ENCODE measurements at places on chromosomes 7 and 10.
A peak's percentile ranks its signal among the peaks of the same experiment; 100 is the strongest.

GRCh38 chr10:102878629-102879028, 9.4 kb downstream of the AS3MT start:
- no peak for DNase-seq

GRCh38 chr7:155418304-155418703, 39.6 kb upstream of the EN2 start:
- DNase-seq: no peak

- DNase-seq: no peak
Observed at GRCh38 chr10:113711142-113711541, 31.4 kb downstream of the CASP7 start.

DNA sequence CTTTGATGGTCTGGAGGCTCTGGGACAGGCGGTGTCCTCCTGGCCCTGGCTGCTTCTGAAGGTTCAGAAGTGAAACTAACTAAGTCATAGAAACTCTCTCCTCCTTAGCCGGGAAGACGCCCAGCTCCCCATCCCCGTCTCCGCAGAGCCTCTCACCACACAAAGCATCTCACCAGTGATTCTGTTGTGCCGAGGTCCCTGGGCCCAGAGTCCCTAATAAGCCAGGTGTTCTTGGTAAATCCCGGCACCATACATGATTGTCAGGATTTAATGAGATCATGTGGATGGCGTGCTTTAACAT, 9.4 kb downstream of the HKDC1 start:
- no peak for DNase-seq

GRCh38 chr10:124367414-124367813, 51.3 kb downstream of the OAT start:
- DNase-seq: no peak

GRCh38 chr10:22648547-22648961, 65.8 kb downstream of the PIP4K2A start:
- DNase-seq: no peak

DNA sequence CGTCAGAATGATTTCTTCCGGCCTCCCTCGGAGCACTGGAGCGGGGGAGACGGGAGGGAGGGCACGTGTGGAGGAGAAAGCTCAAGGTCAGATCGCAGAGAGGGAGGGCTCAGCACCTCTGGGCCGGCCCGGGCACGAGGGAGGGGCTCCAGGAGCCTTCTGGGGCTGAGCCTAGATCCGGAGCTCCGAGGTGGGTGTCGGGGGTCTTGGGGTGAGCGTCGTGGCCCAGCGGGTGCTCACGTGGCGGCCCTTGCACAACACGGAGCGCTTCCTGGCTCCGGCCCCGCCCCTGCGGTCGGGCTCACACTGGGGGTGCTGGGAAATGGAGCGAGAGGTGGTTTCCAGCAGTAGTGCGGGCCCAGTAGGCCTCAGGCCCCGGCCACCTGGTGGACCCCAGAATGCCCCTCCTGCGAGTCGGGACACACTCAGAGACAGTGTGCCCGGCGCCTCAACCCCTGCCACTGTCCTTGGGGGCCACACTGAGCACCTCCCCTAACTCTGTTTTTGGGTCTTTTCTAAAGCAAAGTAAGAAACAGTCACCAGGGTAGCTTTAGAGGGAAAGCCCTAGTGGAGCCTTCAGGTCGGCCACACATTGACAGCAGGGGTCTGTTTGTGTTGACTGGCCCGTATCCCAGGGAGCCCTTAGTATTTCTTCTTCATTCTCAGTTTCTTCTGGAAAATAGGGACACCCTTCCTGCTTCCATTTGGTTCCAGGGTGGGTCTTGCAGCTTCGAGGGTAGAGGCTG, 798 bp downstream of the PPIF start:
- DNase-seq: no peak

DNA sequence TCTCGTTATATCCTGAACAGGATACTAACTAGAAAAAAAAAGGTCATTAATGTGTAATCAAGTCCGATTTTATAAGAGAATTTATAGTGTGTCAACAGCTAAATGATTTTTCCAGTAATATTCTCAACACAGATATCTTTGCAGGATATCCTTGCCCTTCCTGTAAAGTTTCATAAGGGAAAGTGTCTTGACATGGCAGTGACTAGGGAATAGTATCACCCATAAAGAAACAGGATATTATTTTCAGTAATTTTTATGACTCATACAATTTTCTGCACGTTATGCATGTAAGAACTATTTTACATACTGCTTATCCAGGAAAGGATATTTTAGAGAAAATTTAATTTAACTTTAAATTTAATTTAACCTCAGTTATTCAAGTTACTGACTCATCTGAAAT, 19.5 kb upstream of the PNLIP start:
- DNase-seq: no peak

DNA sequence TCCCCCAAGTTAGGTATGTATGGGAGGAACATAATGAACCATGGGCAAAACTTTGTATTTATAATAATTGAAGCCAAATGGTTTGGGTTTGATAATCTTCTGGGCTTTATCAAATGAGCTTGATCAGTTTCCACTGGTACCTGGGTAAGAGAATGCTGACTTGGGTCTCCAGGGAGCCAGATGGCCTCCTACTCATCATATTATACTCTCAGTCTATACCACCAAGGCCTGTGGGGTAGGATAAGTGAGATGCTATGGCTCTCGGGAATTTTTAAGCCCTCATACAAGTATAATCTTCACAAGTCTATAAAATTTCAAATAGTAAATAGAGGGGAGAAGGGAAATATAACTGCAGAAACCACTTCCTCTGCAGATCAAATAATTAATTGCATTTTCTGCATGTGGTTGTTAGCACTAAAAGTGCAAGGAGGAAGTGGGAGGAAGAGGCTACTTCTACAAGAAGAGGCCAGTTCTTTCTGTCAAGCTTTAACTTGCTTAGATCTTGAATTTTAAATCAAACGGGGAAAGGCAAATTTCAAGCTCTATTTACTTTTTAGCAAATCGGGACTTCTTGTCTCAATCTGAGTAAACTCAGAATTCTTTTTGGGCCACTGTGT, 349.0 kb downstream of the SORCS1 start:
- no peak for DNase-seq

- no peak for DNase-seq
Observed at GRCh38 chr10:122990278-122990677, 10.1 kb downstream of the PSTK start.

DNA sequence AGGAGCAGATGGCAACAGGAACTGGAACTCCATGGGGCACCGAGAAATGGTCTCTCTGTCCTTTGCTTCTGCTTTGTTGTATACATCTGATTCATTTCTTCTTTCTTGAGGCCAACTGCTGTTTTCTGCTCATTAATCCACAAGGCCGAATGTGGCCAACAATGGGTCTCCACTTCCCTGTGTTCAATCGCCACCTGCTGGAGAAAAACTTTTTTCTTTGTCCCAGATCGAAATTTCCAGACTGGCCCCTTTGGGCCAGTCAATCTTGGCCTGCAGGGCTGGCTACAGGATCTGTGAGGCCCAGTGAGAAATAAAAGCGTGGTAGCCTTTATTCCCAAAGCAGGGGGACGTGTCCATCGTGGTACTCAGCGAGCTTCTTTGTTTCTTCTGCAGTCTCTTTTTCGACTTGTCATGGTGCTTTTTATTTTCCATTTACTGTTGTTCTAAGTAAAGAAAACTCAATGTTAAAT, 58.8 kb downstream of the PARP12 start:
- DNase-seq: no peak

DNA sequence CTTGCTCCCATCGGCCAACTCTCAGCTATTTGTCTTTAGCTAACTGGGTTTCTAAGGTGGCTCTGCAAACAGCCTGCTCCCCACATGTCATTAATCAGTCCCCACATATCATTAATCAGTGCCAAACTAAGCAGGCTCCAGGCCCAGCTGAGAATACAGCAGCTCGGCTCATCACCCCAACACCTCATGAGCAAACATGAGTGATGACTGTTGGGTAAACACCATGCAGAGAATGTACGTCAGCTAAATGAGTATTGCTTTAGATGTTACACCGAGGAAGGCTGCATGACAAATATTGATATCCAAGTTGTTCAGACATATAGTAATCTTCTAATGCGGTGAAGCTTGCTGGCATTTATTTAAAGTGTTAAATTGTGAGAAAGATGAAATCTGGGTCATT, 187.5 kb upstream of the AOAH start:
- DNase-seq: no peak

- DNase-seq: no peak
Observed at GRCh38 chr7:514651-515598, 4.7 kb downstream of the PDGFA start.

DNA sequence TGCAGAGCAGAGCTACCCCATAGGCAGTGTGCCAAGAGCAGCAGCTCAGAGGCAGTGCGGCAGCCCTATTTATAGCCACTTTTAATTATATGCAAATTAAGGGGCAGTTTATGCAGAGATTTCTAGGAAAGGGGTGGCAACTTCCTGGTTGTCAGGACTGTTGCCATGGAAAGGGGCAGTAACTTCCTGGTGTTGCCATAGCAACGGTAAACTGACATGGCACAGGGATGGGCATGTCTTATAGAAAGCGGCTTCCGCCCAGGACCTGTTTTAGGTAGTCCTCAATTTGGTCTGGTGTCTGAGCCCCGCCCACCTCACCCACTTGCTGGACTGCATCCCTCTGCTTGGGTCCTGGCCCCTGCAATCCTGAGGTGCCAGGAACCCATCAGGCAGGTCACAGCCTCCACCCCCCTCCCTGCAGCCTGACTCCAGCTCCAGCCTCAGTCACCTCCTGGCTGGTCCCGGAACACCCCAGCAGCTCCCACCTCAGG, 115.8 kb downstream of the TMEM130 start:
- peak; percentile 29 for DNase-seq

DNA sequence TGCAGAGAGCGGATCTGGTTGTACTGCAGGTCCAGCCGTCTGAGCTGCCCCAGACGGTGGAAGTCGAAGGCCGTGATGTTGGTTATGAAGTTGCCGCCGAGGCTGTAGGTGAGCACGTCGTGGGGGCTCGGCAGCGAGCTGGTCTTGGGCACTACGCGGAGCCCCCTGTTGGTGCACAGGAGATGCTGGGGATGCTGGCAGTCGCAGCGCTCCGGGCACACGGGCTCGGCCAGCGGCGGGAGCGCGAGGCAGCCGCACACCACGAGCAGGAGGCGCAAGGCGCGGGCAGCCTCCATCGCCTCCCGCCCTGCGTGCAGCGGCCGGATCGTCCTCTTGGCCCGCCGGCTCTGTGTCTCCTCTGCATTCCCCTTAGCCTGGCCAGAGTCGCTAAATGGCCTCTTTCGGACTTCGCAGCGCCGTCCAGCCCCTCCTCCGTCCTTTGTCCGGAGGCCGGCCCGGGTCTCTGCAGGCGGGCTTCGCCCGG, 337 bp downstream of the TRIL start:
- no peak for DNase-seq

DNA sequence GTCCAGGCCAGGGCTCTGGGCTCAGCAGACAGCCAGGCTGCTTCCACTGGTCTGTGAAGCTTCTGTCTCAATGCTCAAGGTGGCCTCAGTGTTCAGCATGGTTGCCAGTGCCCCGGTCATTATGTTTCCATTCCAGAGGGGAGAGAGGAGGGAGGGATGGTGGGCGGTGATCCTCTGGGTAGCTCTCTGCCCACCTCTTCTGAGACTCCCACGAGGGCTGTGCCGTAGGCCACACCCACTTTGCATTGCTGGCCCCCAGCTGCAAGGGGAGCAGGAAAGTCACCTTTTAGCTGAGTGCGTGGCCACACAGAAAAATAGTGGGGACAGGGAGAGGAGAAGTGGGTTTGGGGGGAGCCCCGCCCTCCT, 42.5 kb downstream of the FOXK1 start:
- DNase-seq: no peak

DNA sequence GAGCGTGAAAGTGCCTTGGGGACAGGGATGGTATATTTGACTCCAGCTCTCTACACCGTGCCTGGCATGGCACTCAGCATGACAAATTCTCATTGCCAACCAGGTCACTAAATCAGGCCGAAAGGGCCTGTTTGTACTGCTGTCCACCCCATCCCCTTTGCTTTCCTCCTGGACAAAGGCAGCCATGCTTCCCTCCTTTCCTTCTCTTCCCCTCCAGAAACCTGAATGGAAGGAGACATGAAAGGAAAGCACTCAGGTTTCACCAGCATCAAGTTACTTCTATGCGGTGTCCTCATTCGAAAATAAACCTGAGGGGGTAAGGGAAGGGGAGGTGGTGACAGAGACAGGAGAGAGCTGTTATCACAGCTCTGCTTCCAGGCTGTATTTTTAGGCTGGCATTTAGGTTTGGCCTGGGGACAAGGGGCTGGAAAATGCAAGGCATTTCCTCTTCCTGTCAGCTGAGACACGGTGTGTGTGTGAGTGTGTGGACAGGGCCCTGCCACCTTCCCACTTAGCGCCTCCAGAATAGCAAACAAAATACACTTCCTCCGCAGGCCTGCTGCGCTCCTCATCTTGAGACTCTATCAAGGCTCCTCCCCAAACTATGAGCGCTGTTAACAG, 79.9 kb upstream of the COL13A1 start:
- DNase-seq: no peak

DNA sequence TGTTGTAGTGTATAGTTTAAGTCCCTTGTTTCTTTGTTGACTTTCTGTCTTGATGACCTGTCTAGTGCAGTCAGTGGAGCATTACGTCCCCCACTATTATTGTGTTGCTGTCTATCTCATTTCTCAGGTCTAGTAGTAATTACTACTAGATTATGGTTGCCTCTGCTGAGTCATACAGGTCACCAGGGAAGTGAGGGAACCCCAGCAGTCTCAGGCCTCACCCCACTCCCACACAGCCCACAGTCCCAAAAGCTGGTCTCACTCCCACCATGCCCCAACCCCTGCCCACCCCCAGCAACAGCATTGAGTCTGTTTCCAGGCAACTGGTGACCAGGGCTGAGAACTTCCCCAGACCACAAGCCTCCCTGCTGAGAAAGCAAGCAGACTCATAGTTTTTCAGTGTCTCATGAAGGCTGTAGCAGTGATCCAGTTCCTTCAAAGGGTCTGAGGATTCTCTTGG, 88.0 kb downstream of the PLXDC2 start:
- no peak for DNase-seq

- no peak for DNase-seq
Observed at GRCh38 chr10:44627591-44628354, 242.9 kb upstream of the CXCL12 start.

DNA sequence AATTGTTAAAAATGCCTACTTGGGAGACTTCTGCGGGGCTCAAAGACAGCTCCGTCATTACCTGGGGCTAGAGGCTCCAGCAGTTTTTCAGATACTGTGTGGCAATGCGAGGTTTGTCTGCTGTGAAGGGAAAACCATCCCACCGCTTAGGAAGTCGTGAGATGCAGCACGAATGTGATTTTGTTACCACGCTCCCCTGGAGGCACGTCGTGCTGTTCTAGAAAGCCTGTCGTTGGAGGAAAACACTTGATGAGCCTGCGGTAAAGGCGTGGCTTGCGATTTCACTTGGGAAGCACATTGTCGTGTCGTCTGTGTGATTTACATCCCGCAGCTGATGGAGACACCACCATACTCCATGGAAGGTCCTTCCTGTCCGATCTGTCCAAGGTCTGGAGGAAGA, 39.3 kb downstream of the CAMK1D start:
- DNase-seq: no peak

- DNase-seq: no peak
Observed at GRCh38 chr7:148665221-148665620, 33.5 kb upstream of the CUL1 start.

DNA sequence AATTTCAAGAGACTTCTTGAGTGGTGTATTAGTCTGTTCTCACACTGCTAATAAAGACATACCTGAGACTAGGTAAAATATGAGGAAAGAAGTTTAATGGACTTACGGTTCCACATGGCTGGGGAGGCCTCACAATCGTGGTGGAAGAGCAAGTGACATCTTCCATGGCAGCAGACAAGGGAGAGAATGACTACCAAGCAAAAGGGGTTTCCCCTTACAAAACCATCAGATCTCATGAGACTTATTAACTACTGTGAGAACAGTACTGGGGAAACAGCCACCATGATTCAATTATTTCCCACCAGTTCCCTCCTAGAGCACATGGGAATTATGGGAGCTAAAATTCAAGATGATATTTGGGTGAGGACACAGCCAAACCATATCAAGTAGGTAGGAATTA, 150.5 kb downstream of the PCDH15 start:
- DNase-seq: no peak

Data from NCI-H446 treated with DMSO at 0.1 percent for 48 hours (cell line).